ENCODE measurements at places on chromosomes 1 and 21. TPM values are rescaled to one million over a fixed set of nuclear protein-coding genes. Genes with fewer than 3 reads are reported as not detected.

The TAL1 gene
- not detected for total RNA-seq

The TSPAN1 gene
- not detected for total RNA-seq

The YBEY gene
- total RNA-seq, result 17.7 TPM

The AGMAT gene
- total RNA-seq, result 19.6 TPM

The C1orf226 gene
- not detected for total RNA-seq

The C8A gene
- total RNA-seq, result not detected

The PTGFRN gene
- 7.6 TPM for total RNA-seq

The SDF4 gene
- 142 TPM for total RNA-seq

The MX2 gene
- 9.5 TPM for total RNA-seq

The NLRP3 gene
- 3.9 TPM for total RNA-seq

The SH3D21 gene
- total RNA-seq, result 6.9 TPM

The TRABD2B gene
- not detected for total RNA-seq

The PPCS gene
- 49.5 TPM for total RNA-seq

The TMEM81 gene
- total RNA-seq, result 2.6 TPM

The CASZ1 gene
- total RNA-seq, result 3.7 TPM

The PGLYRP4 gene
- total RNA-seq, result not detected

All from activated CD8-positive, alpha-beta memory T cell treated with anti-CD3 and anti-CD28 coated beads for 36 hours (primary cell).